ENCODE measurements at places on chromosomes 11 and 22.
A peak's percentile ranks its signal among the peaks of the same experiment; 100 is the strongest.

DNA sequence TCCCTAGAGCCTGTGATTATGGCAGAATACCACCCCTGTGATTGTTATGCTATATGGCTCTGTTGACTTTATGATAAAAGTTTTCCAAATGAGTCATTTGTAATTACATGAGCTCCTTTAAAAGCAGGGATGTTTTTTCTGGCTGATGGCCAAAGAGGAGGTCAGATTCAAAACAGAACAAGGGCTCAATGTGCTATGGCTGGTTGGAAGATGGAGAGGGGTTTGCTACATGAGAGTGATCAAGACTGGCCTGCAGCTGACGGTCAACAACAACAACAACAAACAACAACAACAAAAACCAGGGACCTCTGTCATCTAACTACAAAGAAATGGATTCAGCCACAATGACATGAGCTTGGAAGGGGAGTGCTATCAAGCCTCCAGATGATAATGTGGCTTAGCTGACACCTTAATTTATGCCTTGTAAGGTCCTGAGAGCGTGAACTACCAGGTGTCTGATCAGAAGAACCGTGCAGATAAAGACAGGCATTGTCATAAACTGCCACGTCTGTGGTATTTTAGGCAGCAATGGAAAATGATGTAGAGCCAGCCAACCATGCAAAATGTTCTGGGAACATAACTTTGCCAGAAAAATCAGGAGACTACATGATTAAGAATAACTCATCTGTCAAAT lies 47.2 kb downstream of the PIWIL3 start:
- no peaks in the 10 kb centered on the region for H3K4me1 ChIP-seq
- no peaks in the 10 kb centered on the region for H3K36me3 ChIP-seq
- H3K27me3 ChIP-seq, result peaks cover 35% of the 10 kb centered on the region
- H3K27ac ChIP-seq, result no peak overlapping the region
- no peak overlapping the region for H3K4me3 ChIP-seq
- DNase-seq, result no peak

- no peak overlapping the region for H3K27ac ChIP-seq
- H3K4me1 ChIP-seq, result peaks cover 36% of the 10 kb centered on the region
- DNase-seq, result no peak
- no peak overlapping the region for H3K4me3 ChIP-seq
Observed at GRCh38 chr22:46062971-46063631, 86.1 kb upstream of the WNT7B start.

DNA sequence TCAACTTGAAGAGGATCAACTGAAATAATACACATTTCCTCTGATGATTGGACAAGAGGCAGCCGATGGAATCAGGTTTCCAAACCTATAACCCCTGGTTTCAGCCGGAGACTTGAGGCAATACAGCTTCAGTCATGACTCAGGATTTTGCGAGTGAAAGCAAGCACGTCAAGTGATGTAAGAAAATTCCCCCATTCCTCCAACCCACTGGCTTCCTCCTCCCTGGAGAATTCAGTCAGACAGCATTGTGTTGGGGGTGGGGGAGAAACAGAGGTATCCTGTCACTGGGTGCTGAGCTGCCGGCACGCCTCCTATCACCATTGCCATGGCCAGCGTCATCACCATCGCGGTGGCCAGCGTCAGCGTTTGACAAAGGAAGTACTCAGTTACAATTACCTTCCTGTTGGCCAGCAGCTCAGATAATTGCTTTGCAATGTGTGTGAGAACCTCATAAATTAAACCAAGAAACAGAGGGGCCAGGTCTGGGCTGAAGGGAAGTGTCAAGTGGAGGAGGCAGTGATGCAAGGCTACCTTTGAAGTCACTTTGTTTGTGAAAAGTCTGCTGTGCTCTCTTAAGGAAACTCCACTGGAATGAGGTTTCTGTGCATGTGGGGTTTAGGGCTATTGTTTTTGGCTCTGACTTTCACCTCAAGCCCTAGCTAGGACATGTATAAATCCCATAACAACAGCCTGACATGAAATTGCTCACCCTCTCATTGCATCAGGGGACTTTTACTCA lies 50.2 kb downstream of the LIF start:
- no peaks in the 10 kb centered on the region for H3K36me3 ChIP-seq
- peak overlapping the region; percentile 29 for H3K4me3 ChIP-seq
- peaks cover 64% of the 10 kb centered on the region for H3K4me1 ChIP-seq
- DNase-seq, result peak; percentile 66

DNA sequence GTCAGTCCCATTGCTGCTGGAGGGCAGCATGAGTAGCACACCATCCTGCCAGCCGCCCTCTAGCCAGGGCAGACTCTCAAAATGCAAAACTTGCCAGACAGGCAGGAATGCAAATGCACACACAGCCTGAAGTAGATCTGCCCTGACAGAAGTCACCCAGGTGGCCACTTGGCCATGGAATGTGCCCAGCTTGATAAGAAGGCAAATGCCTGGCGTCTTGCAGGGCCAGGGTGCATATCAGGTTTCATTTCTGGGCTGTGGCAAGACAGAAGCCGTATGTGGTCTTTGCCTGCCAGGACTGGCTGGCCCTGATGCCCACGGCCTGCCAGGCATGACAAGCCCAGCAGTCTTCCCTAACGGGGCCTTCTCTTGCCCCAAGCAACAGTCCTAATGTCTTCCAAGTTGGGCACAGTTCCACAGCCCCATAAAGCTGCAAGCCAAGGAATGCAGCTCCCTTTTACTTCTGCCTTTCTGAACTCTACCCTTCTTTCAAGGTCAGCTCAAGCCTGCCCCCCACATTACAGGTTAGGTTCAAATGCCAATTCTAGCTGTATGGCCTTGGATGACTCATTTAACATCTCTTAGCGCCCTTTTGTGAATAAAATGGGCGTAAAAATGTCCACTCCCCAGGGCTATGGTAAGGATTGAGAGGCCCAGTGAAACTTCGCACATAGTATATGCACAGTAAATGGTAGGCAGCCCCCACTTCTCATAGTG lies 29.7 kb downstream of the POU2AF3 start:
- no peaks in the 10 kb centered on the region for H3K27me3 ChIP-seq
- DNase-seq, result no peak
- H3K4me1 ChIP-seq, result no peaks in the 10 kb centered on the region
- H3K4me3 ChIP-seq, result no peak overlapping the region

- H3K4me1 ChIP-seq, result no peaks in the 10 kb centered on the region
- H3K4me3 ChIP-seq, result no peak overlapping the region
- no peak for DNase-seq
- H3K36me3 ChIP-seq, result no peaks in the 10 kb centered on the region
Observed at GRCh38 chr11:16784666-16785065, 46.2 kb downstream of the C11orf58 start.

DNA sequence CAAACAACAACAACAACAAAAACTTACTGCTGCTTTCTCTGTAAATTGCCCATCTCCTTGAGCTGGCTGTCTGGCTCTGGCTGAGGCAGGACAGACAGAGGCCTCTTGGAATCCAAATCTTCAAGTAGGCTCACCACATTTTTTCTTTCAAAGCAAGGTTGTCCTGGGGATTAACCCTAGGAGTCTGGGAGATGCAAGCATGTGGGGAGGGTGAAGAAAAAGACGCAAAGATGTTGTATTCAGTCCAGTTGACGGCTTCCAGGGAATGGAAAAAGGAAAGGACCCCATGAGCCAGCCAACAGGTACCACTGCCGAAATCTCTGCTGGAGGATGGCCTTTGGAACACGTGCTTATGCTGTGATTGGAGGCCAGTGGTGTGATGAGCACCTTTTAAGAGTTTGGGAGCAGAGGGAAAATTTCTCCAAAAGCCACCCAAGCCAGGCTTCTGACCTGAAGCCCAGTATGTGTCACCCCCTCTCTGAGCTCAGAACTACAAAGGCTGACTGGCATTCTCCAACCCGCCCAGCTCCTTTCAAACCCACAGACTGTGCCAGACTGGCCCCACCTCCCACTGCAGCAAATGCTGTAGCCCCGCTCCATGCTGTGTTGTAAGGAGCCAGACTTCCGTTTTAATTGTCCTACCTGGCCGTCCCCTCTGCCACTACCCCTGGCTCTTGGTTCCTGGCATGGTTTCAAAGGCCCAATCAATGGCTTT lies 10.8 kb downstream of the BLID start:
- H3K27me3 ChIP-seq, result peaks cover 30% of the 10 kb centered on the region
- no peaks in the 10 kb centered on the region for H3K36me3 ChIP-seq
- peaks cover 5% of the 10 kb centered on the region for H3K4me1 ChIP-seq
- no peak for DNase-seq

DNA sequence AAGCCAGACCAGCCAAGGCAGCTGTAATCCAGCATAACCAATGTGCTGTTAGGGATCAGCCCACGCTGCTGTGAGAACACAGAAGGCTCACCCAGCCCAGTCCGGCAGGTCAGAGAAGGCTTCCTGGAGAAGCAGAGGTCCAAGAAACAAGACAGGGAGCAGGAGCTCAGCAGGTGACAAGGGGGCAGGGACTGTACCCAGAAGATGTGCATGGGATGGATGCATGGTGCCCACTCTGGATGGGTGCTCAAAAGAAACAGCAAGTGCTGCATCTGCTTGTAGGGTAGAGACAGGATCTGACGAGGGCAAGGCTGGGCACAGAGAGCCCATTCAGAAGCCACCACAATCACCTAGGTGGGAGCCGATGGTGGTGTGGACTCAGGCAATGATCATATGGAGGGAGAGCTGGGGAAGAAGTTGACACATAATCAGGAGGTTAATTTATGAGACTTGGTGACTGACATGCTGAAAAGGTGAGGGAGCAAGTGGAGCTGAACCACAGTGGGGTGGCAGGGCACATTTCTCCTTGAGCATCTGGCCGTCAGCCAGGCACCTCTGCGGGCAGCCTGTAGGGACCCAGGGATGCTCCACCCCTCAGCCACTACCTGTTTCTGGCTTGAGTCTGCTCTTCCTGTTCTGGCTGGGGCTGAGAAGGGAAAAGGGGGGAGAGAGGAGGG lies 102.3 kb upstream of the DRD2 start:
- H3K27me3 ChIP-seq, result peaks cover 17% of the 10 kb centered on the region
- no peak for DNase-seq
- H3K4me3 ChIP-seq, result no peak overlapping the region
- H3K36me3 ChIP-seq, result no peaks in the 10 kb centered on the region

- H3K4me1 ChIP-seq, result peaks cover 3% of the 10 kb centered on the region
- no peaks in the 10 kb centered on the region for H3K27me3 ChIP-seq
- H3K27ac ChIP-seq, result no peak overlapping the region
- H3K4me3 ChIP-seq, result no peak overlapping the region
- DNase-seq, result no peak
- no peaks in the 10 kb centered on the region for H3K36me3 ChIP-seq
Observed at GRCh38 chr11:84290647-84291046, 1004.5 kb upstream of the CCDC90B start.

DNA sequence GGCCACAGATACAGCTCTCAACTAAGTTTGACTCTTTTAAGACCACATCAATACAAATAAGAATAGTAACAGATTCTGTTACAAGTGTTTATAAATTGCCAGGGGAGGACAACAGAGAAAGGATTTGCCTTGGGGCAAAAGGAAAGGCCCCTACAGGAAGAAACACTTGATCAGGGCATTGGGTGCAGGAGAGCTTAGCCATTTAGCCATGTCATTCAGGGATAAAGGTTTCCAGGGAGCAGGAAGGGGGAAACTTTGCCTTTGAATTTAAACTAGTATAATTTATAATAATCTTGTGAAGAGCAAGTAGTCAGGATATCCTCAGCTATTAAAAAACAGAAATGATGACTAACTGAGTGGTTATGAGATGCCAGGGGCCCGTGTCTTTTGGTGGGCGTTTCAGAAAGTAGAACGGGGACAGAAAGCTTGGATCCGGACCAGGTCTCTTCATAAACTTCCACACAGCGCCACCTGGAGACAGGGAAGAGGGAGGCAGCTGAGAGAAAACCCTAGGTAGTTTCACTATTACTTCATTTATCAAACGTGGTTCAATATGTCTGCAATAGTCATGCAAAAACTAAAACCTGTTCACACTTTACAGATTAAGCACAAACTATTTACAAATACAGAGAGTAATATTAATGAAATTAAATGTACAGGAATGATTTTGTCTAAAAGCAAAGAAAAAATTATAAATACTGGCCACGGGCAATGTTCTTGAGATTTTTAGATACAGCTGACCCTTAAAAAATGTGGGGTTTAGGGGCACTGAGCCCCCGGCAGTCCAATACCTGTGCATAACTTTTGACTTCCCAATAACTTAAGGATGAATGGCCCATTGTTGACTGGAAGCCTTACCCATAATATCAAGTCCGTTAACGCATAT lies 11.0 kb upstream of the SLC5A4 start:
- peaks cover 7% of the 10 kb centered on the region for H3K27me3 ChIP-seq
- no peak overlapping the region for H3K4me3 ChIP-seq
- no peaks in the 10 kb centered on the region for H3K36me3 ChIP-seq
- no peak overlapping the region for H3K27ac ChIP-seq
- peak; percentile 71 for DNase-seq

DNA sequence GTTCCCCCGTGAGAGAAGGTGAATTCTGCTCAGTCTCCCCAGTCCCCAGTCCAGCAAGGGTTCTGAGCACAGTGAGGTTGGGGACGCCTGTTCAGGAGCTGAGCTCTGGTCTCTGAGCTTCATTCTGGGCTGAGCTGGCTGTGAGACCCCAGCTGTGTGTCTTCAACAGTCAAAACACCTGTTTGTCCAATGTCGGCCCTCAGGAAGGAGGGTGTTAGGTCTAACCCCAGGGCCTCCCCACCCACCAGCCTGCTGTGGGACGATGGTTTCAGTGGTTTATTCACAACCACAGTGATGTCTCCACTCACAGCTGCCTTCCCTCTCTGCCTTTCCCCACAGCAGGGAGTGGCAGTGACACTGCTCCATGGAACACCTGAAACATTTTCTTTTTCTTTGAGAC lies 1282.9 kb downstream of the TBC1D22A start:
- no peak overlapping the region for H3K4me3 ChIP-seq
- H3K27ac ChIP-seq, result no peak overlapping the region
- no peak for DNase-seq
- no peaks in the 10 kb centered on the region for H3K36me3 ChIP-seq

DNA sequence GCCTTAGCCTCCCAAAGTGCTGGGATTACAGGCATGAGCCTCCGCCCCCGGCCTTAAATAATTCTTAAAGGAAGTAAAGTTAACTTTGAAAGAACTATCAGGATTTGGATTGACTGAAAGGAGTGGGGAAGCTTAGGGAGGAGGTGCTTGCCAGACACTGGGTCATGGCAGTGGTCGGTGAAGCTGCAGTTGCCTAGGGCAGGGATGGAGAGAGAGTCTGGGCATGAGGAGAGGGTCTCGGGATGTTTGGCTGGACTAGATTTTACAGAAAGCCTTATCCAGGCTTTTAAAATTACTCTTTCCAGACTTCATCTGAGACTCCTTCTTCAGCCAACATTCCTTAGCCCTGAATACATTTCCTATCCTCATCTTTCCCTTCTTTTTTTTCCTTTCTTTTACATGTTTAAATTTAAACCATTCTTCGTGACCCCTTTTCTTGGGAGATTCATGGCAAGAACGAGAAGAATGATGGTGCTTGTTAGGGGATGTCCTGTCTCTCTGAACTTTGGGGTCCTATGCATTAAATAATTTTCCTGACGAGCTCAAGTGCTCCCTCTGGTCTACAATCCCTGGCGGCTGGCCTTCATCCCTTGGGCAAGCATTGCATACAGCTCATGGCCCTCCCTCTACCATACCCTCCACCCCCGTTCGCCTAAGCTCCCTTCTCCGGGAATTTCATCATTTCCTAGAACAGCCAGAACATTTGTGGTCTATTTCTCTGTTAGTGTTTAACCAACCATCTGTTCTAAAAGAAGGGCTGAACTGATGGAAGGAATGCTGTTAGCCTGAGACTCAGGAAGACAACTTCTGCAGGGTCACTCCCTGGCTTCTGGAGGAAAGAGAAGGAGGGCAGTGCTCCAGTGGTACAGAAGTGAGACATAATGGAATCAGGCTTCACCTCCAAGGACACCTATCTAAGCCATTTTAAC lies at the start of gene NNMT:
TSS of gene NNMT (plus strand) at position 724 of the 929 bp plus-strand sequence. CDS start at position 882, 158 bp downstream.
- no peaks in the 10 kb centered on the region for H3K36me3 ChIP-seq
- no peak within 1 kb of the TSS for H3K27ac ChIP-seq
- H3K4me1 ChIP-seq, result no peaks in the 10 kb centered on the region
- H3K4me3 ChIP-seq, result no peak within 1 kb of the TSS
